GM18507 (cell line): ENCODE measurements at places on chromosomes 6 and 20.

DNA sequence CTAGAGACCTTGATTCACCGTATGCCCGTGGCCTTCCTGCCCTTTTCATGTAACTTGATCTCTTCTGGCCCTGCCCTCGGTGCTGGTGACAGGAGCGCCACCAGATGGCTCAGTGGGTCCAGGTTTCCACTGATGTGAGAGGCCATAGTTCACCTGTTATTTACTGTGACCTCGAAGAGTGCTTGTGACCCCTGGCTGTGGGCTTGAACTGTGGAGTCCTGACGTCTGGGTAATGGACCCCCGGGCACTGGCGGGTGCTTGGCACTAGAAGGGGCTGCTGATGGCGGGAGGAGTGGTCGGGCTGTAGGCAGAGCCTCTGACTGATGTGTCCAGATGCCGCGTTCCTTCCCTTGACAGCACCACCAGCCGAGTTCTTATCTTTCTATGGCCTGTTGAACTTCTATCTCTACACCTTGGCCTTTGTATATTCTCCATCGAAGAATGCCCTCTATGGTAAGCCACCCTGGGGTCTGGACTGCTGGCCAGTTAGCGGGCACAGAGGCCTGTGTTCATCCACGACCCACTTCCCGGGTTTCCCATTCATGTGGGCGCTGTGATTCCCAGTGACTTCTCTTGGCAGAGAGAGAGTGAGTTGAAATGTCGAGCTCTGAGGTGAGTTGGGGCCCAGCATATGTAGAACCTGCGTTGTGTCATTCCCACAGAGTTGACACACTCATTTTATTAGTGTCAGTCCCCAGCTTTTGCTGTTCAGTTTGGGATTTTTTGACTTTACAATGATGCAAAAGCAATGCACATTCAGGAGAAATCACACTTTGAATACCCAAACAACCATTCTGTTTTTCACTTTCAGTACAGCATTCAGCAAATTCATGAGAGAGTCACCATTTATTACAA is 14.9 kb downstream of the DYNLT1 start:
- DNase-seq, result no peak

DNA sequence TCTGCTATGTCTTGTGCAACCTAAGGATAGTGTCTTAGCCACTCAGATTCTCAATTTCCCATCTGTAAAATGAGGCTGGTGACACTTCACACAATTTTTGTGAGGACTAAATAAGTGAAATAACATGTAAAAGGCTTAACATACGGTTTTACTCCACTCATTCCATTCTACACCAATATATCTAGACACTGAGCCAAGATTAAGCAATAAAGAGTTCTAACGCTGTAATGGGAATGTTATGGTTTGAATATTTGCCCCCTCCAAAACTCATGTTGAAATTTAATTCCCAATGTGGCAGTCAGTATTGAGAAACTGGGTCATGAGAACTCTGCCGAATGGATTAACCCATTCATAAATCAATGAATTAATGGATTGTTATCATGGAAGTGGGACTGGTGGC is 301.0 kb downstream of the HACE1 start:
- DNase-seq, result no peak

GRCh38 chr20:23047738-23048214 is 1.7 kb downstream of the THBD start:
- DNase-seq, result no peak

- no peak for DNase-seq
These were observed 5.4 kb downstream of the FBXO30 start for GRCh38 chr6:145809211-145809610.

DNA sequence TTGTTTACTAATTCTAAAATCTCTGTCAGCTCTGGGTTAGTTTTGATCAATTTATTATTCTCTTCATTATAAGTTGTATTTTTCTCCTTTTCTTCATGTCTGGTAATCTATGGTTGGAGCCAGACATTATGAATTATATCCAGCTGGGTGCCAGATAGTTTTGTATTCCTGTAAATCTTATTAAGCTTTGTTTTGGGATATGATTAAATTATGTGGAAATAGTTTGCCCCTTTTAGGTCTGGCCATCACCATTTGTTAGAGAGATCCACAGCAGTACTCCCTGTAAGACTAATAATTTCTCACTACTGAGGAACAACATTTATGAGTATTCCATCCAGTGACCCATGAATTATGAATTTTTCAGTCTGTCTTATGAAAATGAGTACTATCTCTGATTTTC is 20.9 kb upstream of the SLC17A1 start:
- no peak for DNase-seq

DNA sequence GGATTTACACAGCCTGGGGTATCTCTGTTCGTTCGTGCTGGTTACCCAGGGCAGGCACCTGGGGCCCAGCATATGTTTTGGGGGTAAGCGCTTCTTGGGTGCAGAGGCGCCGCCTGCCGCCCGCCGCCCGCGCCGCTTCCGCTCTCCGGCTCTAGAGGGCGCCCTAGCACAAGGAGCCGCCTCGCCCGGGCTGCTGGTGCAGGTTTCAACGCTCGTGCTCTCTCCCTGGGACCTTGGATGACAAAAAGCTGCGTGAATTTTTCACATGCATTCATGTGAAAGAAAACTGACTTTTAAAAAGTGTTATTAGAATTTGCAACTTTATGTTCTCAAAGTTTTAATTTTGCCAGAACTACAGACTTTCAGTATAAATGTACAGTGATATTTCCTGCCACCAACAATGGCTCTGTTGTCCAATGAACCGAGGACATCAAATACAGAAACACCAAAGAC is 32.5 kb downstream of the PRR18 start:
- DNase-seq, result peak; percentile 55

DNA sequence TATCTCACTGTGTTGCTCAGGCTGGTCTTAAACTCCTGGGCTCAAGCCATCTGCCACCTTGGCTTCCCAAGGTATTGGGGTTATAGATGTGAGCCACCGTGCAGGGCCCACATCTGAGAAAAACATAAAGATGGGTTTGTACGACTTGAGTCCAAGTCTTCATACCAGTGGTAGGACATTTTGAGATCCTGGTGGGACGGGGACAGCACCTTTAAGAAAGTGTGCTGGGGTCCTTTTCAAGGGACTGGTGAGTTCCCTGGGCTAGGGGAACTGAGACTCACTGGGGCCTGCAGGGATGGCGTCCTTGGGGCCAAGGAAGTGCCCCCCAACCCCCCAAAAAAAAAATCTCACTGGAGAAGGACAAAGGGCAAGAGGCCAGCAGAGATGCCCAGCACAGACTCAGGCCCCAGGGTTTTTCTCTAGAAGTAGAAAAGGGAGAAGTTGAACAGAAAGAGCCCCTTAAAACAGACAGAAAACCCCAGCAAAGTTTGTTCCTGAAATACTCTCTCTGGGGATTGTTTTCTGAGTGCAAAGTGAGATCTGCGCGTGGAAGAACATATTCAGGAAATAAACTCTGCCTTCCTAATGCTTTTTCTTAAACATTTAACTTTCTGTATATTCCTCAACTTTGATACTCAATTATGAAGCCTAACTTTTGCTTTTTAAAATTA is 10.7 kb downstream of the OSBPL2 start:
- no peak for DNase-seq

DNA sequence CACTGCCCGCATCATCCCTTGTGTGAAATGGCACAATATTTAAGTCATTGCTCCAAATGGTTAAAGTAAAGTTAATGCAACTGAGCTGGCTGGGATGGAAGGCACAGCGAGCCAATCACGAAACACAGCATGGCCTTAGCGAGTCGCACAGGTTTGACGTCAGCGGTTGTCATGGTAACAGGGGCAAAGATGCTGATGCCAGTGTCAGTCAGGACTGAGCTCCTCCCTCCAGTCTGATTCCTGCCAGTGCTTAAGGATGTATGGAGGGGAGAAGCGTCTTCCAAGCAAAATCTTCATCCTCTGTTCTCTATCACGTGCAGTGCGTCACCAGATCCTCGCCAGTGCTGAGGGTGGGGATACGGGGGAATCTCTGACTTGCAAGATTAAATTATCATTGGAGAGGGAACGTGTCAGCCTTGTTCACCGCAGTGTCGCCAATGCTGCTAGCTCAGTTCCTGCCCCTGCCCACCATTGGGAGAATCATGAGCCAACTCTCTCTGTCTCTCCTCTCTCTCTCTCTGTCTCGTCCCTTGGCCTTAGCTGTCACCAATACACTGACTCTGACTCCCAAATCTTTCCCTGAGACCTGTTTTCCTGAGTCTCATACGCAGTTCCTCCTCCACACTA is 24.5 kb downstream of the TSPYL4 start:
- DNase-seq, result no peak

- DNase-seq, result no peak
These were observed 683.0 kb upstream of the MANEA start for GRCh38 chr6:94894300-94894699.

DNA sequence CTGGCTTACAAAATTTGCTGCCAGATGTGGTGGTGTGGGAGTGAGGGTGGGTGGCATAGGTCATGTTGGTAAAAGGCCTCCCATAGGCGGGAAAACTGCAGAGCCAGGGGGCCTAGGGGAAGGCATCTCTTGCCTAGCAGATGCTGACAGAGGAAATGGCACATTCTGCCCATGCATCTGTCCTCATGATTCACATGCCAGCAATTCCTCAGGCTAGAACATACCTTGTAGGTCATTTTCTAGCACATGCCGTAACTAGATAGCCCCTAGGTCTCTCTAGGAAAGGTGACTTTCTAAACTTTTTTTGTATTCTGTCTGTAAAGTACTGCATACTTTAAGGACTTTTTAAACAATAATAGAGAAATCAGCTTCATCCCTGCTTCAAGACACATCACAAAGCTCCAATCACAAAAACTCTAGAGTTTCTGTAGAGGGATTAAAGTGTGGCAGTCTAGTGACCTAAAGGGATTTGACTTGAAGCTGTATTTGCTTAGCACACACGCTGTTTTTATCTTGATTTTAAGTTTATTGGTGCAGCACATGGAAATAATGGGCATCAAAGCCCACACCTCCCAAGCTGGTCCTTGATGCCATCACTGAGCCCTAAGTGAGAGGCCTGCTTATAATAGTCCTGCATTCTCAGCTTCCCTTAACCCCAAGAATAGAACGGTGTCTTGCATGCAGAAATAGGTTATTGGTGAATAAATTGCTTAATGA is 55.2 kb downstream of the ANKEF1 start:
- DNase-seq, result no peak

DNA sequence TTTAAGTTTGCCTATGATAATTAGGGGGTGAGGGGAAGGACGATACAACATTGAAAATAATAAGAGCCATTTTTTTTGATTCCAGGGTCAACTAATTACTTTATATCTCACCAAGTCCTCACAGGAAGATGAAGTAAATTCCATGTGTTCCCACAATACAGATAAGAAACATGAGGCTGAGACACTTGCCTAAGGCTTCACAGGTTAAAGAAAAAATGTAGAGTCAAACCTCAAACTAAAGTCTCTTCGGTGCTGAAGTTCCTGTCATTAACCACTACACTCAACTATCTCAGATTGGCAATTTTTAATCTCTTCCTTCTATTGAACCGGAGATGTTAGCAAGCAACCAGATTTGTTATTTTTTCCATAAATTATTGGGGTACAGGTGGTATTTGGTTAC is 33.0 kb downstream of the MRAP2 start:
- DNase-seq, result no peak

DNA sequence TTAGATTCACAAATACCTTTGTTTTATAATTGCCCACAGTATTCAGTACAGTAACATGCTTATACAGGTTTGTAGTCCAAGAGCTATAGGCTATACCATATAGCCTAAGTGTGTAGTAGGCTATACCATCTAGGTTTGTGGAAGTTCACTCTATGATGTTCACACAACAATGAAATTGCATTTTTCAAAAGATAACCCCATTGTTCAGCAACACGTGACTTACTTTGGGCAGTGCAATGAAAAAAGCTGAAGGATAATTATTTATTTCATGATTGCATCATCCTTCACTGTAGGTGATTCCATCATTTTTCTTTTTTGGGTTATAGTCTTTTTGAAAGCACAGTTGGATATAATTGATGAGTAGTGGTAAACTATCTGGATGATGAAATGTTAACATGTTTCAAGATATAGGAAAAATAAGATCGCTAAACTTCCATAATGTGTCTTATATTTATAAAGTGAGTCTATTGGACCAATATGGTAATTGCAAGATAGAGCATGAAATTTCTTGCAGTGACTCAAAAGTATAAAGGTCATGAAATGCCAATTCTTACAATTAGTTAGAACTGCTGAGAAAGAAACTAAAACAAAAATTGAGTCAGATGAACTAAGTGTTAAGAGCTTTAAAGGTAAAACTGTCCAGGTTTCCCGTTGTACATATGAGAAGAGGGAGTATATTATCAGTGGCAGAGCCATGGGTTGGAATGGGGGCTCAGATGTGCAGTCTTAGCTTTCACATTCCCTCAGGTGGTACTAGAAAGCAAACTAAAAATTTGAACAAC is 164.4 kb downstream of the ZFAND3 start:
- no peak for DNase-seq

DNA sequence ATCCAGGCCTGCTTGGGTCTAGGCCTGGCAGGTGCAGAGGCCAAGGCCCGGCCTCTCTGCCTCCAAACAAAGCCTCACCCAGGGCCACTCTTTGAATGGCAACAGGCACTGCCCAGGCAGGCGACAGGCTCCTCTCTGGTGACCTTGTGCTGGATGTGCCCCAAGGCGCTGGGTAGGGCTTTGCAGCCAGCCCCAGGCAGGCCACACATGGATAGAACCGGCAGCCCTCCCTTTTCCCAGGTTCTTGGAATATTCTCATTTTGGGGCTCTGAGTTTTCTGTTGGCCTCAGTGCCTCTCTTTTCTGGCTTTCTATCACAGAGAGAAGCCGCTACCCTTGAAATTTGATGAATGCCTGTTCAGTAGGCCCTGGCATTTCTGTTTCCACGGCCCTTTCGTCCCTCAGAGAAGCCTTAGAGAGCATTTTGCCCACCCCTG is 18.9 kb downstream of the PKIG start:
- no peak for DNase-seq

- no peak for DNase-seq
These were observed 204.1 kb downstream of the SIM1 start for GRCh38 chr6:100260584-100260983.

GRCh38 chr6:169370666-169371343 is 117.2 kb upstream of the THBS2 start:
- no peak for DNase-seq

DNA sequence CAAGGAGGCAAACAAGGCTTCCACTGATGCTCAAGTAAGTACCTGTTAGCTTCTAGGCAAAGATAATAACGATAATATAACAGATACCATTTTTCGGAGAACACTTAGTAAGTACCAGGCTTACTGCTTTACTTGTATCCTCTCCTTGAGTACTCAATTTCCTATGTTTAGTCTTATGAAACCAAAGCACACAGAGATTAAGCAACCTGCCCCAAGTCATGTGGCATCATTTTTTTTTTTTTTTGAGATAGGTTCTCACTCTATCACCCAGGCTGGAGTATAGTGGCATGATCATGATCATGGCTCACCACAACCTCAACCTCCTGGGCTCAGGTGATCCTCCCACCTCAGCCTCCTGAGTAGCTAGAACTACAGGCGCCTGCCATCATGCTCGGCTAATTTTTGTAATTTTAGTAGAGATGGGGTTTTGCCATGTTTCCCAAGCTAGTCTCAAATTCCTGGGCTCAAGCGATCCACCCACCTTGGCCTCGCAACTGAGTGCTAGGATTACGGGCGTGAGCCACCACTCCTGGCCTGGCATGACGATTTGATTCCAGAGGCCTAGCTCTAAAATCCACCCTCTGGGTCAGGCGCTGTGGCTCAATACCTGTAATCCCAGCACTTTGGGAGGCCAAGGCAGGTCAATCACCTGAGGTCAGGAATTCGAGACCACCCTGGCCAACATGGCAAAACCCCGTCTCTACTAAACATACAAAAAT is 14.0 kb downstream of the SPAG4 start:
- DNase-seq, result no peak
